ENCODE measurements at places on chromosomes 4 and X.

- no peak for DNase-seq
These were observed 562.2 kb downstream of the ZIC3 start for GRCh38 chrX:138128027-138128671.

DNA sequence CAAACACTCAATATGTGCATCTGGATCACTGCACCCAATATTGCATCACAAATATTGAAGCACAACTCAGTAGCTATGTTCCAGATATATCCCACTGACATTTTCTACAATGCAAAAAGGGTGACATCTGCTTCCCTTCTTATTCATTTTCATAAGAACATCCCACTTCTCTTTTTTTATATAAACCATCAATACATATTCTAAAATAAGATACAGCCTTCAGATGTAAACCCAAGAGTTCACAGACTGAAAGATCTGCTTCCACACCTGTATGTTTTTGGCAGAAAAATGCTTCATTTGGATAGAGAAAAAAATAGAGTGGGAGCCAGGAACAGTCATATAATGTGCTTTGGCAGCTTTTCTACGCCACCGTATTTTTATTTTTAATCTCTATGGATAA is 815.6 kb upstream of the ADGRL3 start:
- no peak for DNase-seq

- no peak for DNase-seq
These were observed 222.9 kb downstream of the ARHGAP24 start for GRCh38 chr4:85697854-85698253.

- DNase-seq: no peak
These were observed 61.8 kb downstream of the C4orf50 start for GRCh38 chr4:5956285-5957021.

DNA sequence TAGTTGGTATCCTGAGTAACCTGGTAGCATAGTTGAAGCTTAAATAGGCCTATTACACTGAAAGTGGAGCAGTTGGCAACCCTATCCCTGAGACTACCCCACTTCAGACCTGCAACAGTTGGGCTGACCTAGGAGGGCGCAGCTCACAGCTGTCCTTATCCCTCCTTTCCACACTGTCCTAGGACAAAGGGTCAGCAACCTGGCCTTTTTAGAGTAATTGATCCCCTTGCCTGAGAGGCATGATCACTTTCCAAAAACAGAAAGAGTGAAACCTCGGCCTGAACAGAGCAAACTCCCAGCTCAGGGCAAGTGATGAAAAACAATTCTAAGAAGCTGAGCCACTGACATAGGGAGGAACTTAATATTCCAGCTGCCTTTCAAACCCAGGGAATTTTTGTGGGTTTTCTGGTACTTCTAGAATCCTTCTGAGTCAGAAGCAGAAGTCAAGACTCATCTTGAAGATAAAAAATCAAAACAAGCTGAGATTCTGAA is 94.9 kb upstream of the MYOZ2 start:
- no peak for DNase-seq

GRCh38 chrX:24790166-24790565 is 96.4 kb downstream of the POLA1 start:
- no peak for DNase-seq

- no peak for DNase-seq
These were observed 3.1 kb upstream of the CSN3 start for GRCh38 chr4:70239131-70239883.

GRCh38 chrX:133852837-133853356 is 132.5 kb downstream of the GPC3 start:
- no peak for DNase-seq

- no peak for DNase-seq
These were observed 21.2 kb upstream of the SMIM20 start for GRCh38 chr4:25892796-25893195.

- no peak for DNase-seq
These were observed 2039.9 kb upstream of the TENM3 start for GRCh38 chr4:180203349-180203748.

DNA sequence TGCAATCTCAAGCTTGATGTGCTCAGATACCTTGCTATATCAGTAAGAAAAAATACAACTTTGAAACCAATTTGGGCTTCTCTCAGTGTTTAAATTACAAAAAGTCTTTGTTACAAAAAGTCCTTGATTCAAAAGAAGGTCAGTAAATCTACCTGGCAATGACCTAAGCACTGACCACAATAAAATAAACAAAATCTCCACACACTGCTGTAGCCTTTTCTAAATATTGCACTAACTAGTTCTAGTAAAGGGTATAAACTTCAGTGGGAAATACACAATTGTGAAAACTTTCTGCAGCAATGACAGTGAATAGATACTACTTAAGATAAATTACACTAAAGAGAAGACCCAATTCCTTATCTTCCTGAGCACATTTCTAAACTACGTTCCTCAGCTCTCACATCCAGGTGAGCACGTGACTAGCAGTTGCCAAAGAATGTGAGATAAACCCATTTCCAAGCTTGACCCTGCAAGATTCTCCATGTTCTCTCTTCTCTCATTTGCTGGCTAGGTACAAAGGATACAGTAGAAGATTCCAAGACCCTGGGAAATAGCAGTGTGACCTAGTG is 81.4 kb upstream of the GPR34 start:
- DNase-seq: no peak

DNA sequence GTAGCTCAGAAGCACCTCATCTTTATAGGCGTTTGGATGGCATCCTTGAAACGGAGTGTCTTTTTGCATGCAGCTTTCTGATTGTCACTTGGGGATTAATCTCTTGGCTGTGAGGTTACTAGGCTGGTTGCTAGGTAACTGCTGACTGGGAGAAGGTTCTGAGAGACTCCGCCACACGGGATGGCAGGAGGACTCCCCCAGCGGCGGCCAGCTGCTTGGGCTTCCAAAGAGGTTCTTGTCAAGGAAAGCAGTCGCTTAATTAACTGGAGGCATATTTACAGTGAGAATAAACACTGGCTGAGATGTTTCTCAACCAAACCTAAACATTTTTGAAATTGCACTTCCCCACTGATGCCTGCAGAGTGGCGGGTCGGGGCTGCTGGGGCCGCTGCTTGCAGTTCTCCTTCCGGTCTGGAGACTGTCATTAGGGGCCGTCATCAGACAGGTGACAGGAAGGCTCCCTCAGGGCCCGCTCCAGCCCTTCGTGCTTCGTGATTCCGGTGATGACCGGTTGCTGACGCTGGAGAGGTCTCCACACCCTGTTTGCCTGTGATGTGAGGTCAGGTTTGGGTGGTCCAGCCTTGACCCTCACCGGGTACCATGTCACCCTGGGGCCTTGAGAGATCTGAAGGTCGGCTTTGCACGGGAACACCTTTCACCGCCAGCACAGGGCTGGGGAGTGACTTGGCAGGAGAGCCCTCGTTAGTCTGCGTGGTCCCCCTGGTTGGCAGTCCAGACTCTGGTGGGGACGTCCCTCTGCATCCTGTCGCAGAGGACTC is 9.1 kb downstream of the NSG1 start:
- DNase-seq: no peak

DNA sequence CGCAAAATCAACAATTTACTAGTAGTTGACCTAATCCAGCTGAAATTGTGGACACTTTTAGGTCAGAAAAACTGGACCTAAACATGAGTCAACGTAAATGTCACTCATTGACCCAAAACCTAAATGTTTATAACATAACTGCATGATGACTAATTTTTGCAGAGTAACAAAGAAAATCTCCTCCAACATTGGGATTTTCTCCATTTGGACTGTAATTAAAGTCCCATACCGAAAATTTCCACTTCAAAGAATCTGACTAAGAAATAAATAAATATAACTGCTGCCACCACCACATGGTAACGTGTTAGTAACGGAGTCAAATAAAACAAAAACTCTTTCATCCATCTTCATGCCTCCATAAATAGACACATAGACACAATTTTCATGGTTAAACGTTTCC is 1.9 kb downstream of the ADGRA3 start:
- DNase-seq: no peak

DNA sequence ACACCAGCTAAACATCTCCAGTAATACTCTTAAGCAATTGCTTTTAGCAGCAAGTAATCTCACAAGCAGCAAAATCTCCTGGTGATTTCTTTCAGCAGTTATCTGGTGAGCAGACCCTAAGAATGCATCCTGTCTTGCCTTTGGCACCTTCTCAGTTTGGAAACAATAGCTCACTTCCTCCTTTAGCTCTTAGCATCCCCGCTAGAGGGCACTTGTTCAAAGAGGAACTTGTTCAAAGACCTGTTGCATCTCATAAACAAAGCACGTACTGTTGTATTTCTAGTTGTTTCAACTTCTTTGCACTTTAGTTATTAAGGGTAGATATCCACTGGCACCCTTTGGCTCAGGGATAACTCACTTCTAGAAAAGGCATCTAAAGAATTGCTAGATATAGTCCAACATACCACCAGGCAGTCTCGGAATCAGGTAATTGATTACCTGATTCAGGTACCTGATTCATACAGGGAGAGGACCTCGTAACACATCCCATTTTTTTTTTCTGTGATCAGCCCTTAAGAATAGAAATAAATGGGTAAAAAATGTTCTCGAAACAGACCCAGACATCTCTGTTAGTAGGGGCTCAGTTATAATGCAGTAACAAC is 81.9 kb upstream of the QRFPR start:
- peak; percentile 27 for DNase-seq

DNA sequence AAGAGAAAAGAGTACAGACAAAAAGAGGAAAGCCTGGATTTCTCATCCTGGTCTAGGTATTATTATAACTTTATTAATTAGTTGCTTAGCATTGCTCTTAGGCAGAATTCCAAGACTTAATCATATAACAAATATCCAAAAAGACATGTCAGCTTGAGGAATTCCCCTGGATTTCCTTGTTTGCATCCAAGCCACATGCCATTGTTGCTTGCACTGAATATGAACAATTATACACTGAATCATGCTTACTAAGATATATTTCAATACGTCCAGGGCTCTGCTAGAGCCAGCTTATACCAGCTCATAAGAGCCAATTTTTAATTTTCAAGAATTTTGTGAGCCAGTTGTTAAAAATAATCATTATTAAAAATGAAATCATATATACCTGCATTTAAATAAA is 5.5 kb upstream of the TLR10 start:
- DNase-seq: no peak

DNA sequence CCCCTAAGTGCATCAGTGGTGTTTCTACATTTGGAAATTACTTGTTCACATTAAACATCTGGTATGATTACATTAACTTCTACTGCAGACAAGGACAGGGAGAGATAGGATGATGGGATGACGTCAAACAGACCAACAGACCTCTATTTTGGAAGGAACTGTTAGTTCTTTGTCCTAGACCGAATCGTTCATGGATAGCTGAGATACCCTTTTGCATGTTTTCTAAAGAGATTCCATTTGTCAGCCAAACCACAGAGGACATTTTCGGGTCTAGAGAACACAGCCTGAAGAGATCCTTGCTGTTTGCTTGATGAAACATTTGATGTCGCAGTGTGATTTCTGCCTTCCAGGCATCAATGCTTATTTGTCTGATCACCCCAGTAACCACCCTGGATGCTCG is 27.7 kb downstream of the CHST7 start:
- DNase-seq: no peak

- no peak for DNase-seq
These were observed 123.9 kb downstream of the NAA11 start for GRCh38 chr4:79201971-79202370.

GRCh38 chrX:36909676-36910030 is 98.5 kb upstream of the FAM47C start:
- DNase-seq: no peak

DNA sequence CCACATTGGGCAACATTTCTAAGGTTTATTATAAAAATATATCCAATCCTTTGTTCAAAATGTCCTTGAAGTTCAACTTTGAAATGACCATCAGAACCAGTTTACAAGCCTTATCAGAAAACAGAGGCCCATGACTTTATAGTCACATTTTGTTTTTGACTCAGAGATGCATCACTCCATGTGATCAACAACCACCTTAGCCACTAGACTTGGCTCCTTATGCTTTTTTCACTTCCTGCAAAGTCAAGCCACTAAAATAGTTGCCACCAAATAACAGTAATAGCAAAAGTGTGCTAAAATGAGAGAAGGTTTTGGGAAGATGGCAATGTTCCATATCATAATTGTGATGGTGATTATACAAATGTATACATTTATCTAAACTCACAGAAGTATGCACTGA is 181.7 kb downstream of the MAML3 start:
- DNase-seq: no peak

DNA sequence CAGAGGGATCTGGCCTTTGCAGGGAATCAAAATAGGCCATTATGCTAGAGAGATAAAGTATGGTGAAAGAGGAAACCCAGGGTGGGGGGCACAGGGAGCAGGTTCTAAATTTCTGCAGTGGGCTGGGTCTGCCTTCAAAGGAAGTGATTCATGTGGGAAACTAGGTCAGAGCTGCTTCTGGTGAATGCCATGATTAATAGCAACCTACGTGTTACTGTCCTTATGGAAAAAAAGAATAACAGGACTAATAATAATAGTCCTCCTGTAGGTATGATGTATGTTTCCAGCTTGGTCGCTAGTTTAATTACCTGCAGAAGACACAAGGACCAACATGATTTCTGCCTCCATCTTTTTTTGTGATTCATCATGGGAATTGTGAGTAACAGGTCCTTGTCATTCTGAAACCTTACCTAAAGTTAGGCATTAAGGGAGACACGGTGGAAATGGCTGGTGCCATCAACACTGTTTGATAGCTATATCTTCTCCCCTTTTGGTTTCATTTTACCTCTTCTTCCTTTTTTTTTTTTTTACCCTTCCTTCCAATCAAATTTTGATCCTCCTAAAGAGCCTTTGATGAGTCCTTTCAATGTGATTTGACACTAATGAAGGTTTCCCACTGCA is 180.4 kb downstream of the CPEB2 start:
- DNase-seq: no peak

DNA sequence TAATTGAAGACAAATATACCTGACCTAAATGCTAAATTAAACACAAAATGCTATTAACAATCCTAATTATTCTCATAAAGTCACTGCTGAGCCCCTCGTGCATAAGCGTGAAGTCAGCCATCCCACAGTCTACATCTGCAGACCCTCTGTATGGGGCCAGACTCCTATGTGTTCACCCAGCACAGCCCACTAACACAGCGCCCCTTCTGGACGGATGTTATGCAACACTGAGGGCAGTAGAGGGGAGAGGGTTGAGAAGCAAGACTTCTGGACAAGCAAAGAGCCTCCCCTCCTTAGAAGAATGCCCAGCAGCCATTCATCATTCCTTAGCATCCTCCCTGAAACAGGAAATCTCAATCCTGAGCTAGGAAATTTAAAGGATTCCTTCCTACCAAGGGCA is 7.9 kb downstream of the TRPC3 start:
- no peak for DNase-seq

GRCh38 chr4:99457270-99457669 is 22.1 kb upstream of the ADH7 start:
- no peak for DNase-seq

- no peak for DNase-seq
These were observed 27.4 kb upstream of the MRFAP1 start for GRCh38 chr4:6612961-6613675.

GRCh38 chr4:48906206-48907173 is at the start of gene OCIAD2:
TSS of gene OCIAD2 (minus strand) at chr4:48906774. CDS start at chr4:48904549, 2,225 bp downstream.
- DNase-seq: peak; percentile 45

- DNase-seq: no peak
These were observed 24.3 kb upstream of the CD38 start for GRCh38 chr4:15753786-15754185.

Measured in left renal cortex interstitium (tissue), 4 donors.